ENCODE measurements at places on chromosomes 1 and 21. TPM values are rescaled to one million over a fixed set of nuclear protein-coding genes. Genes with fewer than 3 reads are reported as not detected.

GRCh38 chr1:62429581-62429980, 7.3 kb upstream of the USP1 start:
- ATAC-seq, result no peak

LCE1A gene
- total RNA-seq, result not detected

LRRC71 gene
- total RNA-seq, result not detected

TTC22 gene
- total RNA-seq, result 113 TPM

GRCh38 chr21:41848958-41849580, 30.1 kb downstream of the PRDM15 start:
- ATAC-seq, result no peak

DNA sequence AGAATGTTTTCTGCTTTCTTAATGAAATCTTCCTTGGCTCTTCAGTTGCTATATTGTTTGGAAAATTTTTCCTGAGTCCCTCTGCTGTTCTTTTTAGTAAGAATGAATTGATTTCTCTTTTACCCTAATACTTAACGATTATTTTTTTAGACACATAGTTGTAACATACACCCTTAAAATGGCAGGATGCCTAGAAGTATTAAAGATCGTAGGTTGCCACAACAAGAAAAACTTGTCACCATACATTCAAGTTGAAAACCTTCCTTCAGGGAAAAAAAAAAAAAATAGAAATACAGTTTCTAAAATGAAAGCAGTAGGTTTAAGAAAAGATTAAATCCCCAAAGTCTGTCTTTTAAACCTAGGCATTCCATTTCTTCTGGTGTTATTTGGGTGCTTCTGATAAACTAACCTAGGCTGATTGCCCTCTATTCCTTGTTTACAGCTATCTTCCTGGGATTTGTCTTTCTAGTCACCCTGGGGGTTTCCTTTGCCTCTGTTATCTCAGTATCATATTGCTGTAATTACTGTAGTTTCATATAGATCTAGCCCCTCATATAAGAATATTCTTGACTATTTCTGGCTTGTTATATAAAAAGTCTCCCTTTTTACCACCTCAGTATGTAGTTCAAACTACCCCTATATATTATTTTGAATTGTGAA, 16.8 kb downstream of the SUCO start:
- no peak for ATAC-seq

DNA sequence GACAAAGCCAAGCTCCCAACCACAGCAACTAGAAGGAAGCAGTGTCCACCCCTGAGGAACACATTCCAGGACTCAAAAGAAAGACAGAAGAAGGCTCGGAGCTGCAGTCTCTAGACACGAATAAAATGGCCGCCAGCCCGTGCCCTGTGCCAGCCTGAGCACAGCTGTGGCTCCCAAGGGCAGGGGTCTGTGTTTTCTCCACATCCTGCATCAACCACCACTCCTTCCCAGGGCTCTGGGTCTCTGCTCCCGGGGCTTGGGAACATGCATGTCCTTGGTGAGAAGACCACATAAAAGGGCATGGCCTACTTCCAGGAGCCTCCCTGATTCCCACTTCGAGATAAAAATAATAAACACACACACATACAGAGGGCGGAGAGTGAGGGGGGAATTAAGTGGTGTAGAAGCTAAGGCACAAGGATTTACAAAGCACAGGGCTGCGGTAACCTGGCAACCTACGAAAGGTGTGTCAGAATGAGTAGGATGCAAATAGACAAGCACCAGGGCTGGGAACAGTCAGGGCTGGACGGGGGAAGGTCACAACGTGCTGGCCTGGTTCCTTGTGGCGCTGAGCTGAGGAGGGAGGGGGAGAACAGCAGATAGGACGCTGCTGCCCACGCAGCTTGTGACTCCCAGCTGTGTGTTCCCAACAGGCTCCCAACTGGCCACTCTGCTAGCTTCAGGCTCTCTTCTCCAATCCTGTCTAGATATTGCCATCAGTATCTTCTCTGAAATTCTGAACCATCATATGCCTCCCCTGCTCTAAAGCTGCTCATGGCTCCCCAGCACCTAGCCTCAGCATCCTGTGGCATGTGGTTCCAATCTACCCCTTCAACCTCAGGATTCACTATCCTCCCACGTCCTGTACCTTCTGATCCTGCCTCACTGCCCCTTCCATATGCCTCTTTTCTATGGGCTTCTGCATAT, 72.5 kb downstream of the CD34 start:
- ATAC-seq, result peak; percentile 83

RNU1-4 gene
- 6,387 TPM for total RNA-seq

- no peak for ATAC-seq
Observed at GRCh38 chr21:25462517-25462971, 144.7 kb downstream of the MRPL39 start.

LPAR3 gene
- 20.6 TPM for total RNA-seq

Data from esophagus mucosa (tissue), 1 donor.